ENCODE measurements at places on chromosomes 16 and 17. TPM values are rescaled to one million over a fixed set of nuclear protein-coding genes. Genes with fewer than 3 reads are reported as not detected.

Gene ITGB4
- not detected for total RNA-seq

DNA sequence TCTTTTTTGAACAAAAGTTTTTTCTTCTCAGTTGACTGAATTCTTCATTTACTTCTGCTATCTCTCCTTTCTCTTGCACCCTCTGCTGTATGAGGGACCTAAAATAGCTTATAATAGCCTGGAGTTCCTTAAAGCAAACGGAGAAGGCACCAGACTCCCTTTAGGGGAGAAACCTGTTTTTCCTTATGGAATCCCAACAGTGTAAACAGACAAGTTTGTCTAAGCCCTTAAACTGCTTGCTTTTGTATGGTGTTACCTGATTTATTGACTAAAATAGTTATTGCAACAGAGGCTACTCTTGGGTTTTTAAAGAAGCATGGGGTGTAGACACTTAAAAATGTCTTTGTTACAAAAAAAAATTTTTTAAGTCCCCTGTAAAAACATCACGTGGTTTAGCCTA, 12.9 kb upstream of the TRIM25 start:
- H3K4me3 ChIP-seq, result no peak overlapping the region
- H3K27ac ChIP-seq, result no peak overlapping the region
- H3K4me1 ChIP-seq, result no peaks in the 10 kb centered on the region
- DNase-seq, result no peak

DNA sequence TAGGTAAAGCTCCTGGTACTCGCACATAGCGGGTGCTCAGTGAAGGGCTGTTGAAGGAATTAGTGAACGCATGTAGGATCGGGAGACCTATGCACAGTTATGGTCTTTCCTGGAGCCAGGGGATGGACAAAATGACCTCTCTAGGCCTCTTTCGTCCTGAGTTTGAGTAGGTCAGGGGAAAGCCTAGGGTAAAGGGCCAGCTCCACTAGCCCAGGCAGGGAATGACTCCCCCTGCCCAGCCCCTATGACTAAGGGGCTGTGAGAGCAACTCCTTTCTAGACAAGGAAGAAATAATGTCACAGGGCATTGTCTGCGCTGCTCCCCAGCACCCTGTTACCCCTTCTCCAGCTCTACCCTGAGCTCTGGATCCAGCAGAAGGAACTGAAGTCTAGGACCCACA, 24.6 kb upstream of the FMNL1 start:
- peaks cover 5% of the 10 kb centered on the region for H3K4me1 ChIP-seq
- no peak overlapping the region for H3K27ac ChIP-seq
- H3K27me3 ChIP-seq, result no peaks in the 10 kb centered on the region
- DNase-seq, result no peak
- no peaks in the 10 kb centered on the region for H3K36me3 ChIP-seq

Gene CDH11
- total RNA-seq, result not detected

DNA sequence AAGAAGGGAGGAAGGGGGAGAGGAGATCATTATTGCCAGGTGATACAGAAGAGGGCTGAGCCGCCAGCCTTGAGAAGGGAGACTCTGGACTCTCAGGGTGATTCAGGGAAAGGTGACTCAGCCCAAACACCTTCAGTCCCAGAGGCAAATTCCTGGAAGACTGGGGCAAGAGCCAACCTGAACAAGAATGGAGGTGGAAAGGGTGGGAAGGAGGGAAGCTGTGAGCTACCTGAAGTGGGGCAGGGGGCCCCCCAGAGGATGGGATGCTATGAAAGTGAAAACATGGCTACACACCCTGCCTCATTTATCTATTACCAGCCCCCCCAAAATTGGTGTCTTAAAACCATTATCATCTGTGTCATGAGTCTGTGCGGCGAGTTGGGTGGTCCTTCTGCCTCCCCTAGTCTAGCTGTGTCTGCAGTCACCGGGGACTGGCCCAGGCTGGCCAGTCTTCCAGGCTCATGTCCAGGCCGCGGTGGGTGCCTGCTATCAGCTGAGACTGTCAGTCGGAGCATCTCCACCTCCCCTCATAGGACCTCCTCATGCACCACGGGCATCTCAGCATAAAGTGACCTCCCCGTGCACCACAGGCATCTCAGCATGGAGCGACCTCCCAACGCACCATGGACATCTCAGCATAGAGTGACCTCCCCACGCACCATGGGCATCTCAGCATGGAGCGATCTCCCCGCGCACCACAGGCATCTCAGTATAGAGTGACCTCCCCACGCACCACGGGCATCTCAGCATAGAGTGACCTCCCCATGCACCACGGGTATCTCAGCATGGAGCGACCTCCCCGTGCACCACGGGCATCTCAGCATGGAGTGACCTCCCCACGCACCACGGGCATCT, 3.2 kb upstream of the SLC47A2 start:
- H3K36me3 ChIP-seq, result no peaks in the 10 kb centered on the region
- peaks cover 12% of the 10 kb centered on the region for H3K4me1 ChIP-seq

GRCh38 chr16:73036074-73036826, 11.7 kb downstream of the ZFHX3 start:
- H3K36me3 ChIP-seq, result no peaks in the 10 kb centered on the region
- H3K4me1 ChIP-seq, result no peaks in the 10 kb centered on the region
- DNase-seq, result no peak
- H3K27me3 ChIP-seq, result no peaks in the 10 kb centered on the region

Measured in CD4-positive, CD25-positive, alpha-beta regulatory T cell (primary cell).